Neural crest cell (in vitro differentiated cells): ENCODE measurements at places on chromosomes 7 and 10. TPM values are rescaled to one million over a fixed set of nuclear protein-coding genes. Genes with fewer than 3 reads are reported as not detected.

SHLD2 gene
- total RNA-seq, result 26.9 and 28.3 TPM in 2 replicates

PON1 gene
- not detected in 2 replicates for total RNA-seq

DENND10 gene
- 48.1 and 49.3 TPM in 2 replicates for total RNA-seq

ARHGEF35 gene
- 0.89 and 1.2 TPM in 2 replicates for total RNA-seq

LIPN gene
- total RNA-seq, result not detected in 2 replicates

LAMB1 gene
- total RNA-seq, result 127 and 131 TPM in 2 replicates

GRCh38 chr7:91280604-91281003, 16.4 kb downstream of the FZD1 start:
- no peaks in the 10 kb centered on the region for H3K36me3 ChIP-seq
- peaks cover 22% of the 10 kb centered on the region for H3K4me1 ChIP-seq
- H3K27me3 ChIP-seq, result no peaks in the 10 kb centered on the region
- no peak for DNase-seq
- no peak overlapping the region for H3K27ac ChIP-seq

DNA sequence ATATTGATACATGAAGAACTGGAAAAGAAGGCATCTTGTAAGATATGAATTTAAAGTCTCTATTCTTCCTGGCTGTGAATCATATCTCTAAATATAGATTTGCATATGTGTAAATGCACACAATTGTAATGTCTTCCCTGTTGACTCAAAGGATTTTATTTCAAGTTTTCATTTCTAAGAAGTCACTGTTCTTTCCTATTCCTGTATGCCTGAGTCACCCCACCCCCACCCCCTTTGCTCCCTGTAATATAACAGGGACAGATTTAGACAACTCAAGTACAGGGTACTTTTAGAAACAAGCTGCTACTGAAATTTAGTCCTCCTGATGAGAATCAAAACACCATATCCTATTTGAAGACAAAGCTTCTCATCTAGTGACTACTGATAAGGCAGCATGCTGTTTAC, 43.0 kb upstream of the HECTD2 start:
- no peak overlapping the region for H3K4me3 ChIP-seq
- H3K27ac ChIP-seq, result no peak overlapping the region
- H3K27me3 ChIP-seq, result no peaks in the 10 kb centered on the region
- no peak for DNase-seq

- peak overlapping the region; percentile 57 for H3K27ac ChIP-seq
- H3K27me3 ChIP-seq, result peaks cover 7% of the 10 kb centered on the region
- DNase-seq, result no peak
- H3K36me3 ChIP-seq, result no peaks in the 10 kb centered on the region
- peak overlapping the region; percentile 75 for H3K4me3 ChIP-seq
Observed at GRCh38 chr7:151243408-151244195, 4.9 kb downstream of the SMARCD3 start.

DNA sequence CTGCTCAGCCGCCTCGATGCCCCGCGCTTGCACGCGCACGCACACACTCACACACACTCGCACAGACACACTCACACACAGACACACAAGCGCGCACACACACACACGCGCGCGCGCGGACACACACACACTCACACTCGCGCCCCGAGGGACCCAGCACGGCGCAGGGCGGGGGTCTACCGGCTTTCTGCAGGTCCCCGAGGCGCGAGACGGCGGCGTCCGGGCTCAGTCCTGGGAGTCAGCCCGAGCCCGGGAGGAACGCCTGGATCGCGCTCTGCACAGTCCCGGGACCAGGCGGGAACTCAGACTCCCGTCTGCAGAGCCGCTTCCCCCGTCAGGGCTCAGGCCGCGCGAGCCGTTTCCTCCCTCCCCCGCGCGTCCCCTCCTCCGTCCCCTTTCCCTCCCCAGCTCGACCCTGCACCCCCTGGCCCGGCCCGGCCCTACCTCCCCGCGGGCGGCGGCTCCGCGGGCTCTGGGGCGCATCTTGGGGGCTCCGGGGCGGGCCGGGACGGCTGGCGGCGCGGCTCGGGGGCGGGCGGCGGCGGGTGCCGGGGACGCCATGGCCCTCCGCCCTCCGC, 464 bp downstream of the DENND2A start:
- DNase-seq, result peak; percentile 36
- peak overlapping the region; percentile 99 for H3K4me3 ChIP-seq
- H3K36me3 ChIP-seq, result no peaks in the 10 kb centered on the region
- peaks cover 50% of the 10 kb centered on the region for H3K4me1 ChIP-seq
- H3K27me3 ChIP-seq, result peaks cover 4% of the 10 kb centered on the region

GRCh38 chr7:34022626-34023025, 117.3 kb downstream of the BMPER start:
- no peak for DNase-seq
- no peaks in the 10 kb centered on the region for H3K4me1 ChIP-seq
- no peak overlapping the region for H3K4me3 ChIP-seq
- H3K27me3 ChIP-seq, result no peaks in the 10 kb centered on the region
- no peaks in the 10 kb centered on the region for H3K36me3 ChIP-seq

DNA sequence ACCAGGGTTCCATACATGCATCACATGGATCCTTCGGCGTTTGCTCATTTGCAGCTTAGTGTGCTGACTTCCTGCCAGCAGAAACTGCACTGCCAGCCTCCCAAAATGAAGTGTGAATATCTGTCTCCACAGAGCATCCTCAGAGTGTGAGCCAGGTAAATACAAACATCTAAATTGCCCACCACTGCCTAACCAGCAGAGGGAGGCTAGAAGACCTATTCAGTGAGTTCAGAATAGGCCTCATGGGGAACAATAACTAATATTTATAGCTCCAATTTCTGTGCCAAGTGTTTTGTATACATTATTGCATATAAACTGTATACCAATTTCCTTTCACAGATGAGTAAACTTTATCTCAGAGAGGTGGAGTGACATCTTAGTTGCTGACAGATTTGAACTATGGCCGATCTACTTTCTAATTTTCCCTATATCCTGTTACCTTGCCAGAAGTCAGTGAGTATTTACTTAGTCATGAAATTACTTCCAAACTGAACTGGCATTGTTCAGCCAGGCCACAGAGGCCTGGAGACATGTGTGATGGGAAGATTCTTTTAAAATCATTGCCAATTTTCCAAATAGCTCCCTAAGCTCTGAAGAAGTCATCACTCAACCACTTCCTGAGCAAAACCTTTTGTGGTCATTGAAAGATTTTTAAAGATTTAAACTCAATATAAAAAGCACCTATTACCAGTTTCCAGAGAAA, 926.5 kb upstream of the GHITM start:
- H3K27ac ChIP-seq, result no peak overlapping the region
- H3K4me1 ChIP-seq, result peaks cover 21% of the 10 kb centered on the region
- H3K4me3 ChIP-seq, result no peak overlapping the region
- DNase-seq, result no peak

DNA sequence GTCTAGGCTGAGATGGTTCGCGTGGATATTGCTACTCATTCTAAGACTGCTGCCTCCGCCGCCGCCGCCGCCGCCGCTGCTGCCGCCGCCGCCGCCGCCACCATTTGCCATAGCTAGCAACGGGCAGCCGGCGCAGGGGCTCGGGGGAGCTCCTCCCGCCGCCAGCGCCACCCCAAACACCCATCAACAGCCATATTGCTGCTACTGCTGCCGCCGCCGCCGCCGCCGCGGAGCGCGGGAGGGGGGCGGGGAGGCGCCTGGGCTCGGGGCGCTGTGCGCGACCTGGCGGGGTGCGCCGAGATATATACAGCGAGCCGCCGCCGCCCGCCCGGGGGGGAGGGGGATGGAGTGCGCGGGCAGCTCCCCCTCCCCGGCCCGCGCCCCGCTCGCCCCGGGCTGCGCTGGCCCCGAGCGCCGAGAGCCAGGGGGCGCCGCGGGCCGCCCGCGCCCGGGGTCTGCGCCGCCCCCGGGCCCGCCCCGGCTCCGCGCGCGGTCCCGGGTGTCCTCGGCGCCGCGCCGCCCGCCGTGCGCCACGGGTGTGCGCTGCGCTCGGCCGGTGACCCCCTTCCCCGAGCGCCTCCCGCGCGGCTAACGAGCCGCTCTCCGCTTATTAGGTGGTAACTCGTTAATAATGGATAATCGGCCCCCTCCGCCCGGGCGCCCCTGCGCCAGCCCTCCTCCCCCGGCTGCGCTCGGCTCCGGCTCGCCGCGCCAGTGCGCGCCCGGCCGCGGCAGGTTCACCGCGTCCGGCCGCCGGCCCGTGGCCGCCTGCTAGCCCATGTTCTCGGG, at the start of gene KCNMA1:
Gene KCNMA1 (minus strand): TSS at position 277 of the 789 bp plus-strand sequence.
- H3K4me1 ChIP-seq, result peaks cover 8% of the 10 kb centered on the region
- H3K27me3 ChIP-seq, result peaks cover 85% of the 10 kb centered on the region

- no peaks in the 10 kb centered on the region for H3K4me1 ChIP-seq
- no peak for DNase-seq
- H3K4me3 ChIP-seq, result no peak overlapping the region
- H3K36me3 ChIP-seq, result no peaks in the 10 kb centered on the region
Observed at GRCh38 chr10:46075869-46076268, 29.8 kb upstream of the MSMB start.

DNA sequence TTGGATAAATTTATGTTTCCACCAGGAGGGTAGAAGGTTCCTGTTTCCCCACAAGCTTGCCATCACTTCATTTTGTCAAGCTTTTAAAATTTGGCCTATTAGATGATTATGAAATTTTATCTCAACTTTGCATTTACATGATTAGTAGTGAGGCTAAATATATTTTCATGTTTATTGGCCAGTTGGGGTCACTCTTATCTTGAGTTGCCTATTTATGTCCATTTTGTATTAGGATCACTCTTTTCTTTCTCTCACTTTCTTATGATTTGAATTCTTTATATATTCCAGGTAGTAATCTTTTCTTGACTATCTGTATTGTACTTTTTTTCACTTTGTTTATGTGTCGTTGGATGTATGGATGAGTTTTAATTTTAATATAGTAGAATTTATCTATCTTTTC, 218.6 kb upstream of the SLC26A5 start:
- no peaks in the 10 kb centered on the region for H3K36me3 ChIP-seq
- no peak overlapping the region for H3K4me3 ChIP-seq
- no peak overlapping the region for H3K27ac ChIP-seq
- H3K27me3 ChIP-seq, result peaks cover 9% of the 10 kb centered on the region
- no peaks in the 10 kb centered on the region for H3K4me1 ChIP-seq

DNA sequence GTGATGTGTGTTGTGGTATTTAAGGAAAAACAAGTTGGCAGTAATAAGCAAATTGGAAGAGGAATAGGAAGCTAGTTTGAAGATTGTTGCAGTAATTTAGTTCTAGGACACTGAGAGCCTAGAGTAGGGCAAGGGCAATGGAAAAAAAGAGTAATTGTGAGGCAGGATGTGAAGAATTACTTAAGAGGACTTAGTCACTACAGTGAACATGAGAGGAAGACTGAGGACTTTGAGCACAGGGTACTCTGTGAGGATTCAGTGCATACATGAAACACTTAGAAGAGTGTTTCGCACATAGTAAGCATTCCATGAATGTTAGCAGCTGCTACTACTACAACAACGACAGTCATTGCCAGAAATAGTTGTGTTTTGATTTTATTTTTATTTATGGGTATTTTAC, 30.9 kb upstream of the DKK1 start:
- H3K36me3 ChIP-seq, result no peaks in the 10 kb centered on the region
- no peaks in the 10 kb centered on the region for H3K27me3 ChIP-seq
- H3K27ac ChIP-seq, result no peak overlapping the region
- DNase-seq, result no peak
- no peak overlapping the region for H3K4me3 ChIP-seq
- H3K4me1 ChIP-seq, result no peaks in the 10 kb centered on the region

DNA sequence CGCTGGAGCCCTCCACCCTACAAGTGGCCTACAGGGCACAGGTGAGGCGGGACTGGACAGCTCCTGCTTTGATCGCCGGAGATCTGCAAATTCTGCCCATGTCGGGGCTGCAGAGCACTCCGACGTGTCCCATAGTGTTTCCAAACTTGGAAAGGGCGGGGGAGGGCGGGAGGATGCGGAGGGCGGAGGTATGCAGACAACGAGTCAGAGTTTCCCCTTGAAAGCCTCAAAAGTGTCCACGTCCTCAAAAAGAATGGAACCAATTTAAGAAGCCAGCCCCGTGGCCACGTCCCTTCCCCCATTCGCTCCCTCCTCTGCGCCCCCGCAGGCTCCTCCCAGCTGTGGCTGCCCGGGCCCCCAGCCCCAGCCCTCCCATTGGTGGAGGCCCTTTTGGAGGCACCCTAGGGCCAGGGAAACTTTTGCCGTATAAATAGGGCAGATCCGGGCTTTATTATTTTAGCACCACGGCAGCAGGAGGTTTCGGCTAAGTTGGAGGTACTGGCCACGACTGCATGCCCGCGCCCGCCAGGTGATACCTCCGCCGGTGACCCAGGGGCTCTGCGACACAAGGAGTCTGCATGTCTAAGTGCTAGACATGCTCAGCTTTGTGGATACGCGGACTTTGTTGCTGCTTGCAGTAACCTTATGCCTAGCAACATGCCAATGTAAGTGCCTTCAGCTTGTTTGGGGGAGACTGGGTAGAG, at the start of gene COL1A2:
Gene COL1A2 (plus strand): TSS at position 459 of the 704 bp plus-strand sequence. CDS start 137 bp downstream, at position 596.
- peaks cover 47% of the 10 kb centered on the region for H3K4me1 ChIP-seq
- peak within 1 kb of the TSS; percentile 88 for H3K27ac ChIP-seq
- peak; percentile 38 for DNase-seq
- peak within 1 kb of the TSS; percentile 91 for H3K4me3 ChIP-seq

- H3K4me1 ChIP-seq, result peaks cover 38% of the 10 kb centered on the region
- peaks cover 8% of the 10 kb centered on the region for H3K36me3 ChIP-seq
- H3K27ac ChIP-seq, result no peak overlapping the region
- DNase-seq, result no peak
- H3K27me3 ChIP-seq, result no peaks in the 10 kb centered on the region
Observed at GRCh38 chr7:70701991-70702390, 430.0 kb upstream of the GALNT17 start.

GRCh38 chr10:127919418-127920271, 12.7 kb downstream of the PTPRE start:
- no peak overlapping the region for H3K27ac ChIP-seq
- no peak for DNase-seq
- no peaks in the 10 kb centered on the region for H3K36me3 ChIP-seq

DNA sequence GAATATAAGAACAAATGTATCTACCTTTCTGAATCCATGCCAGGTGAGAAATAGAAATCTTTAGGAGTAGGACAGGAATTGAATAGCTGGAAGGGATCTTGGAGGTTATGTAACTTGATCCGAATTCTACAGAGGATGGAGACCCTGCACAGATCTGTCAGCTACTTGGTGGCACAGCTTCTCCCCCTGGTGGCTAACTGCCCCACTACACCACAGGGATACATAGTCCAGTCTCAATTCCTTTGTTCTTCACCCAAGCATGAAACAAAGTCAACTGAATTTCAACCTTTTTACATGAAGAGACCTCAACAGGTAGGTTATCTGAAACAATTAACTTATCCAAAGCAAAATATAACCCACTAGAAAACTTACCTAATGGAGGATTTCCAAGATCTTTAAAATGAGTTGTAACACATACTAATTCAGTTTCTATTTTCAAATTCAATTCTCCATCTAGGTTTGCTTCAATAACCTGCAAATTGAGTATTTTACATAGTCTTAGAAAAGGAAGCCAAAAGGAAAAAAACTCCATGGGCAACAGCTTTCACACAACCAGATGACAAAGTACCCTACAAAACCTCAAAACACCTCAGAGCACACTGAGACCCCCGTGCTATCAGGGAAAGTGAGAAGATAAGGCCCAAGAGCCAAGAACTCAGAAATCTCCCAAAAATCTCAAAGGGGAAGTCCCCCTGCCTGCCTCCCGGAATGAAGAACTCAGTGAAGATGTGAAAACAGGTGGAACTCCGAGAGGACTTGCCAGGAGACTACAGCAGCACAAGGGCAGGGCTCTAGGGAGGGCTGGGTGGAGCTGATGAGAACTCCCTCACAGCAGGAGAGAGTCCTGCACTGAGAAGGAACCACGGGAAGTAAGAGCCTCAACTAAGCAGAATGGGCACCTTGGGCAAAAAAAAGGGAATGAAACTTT, 10.3 kb downstream of the HUS1 start:
- no peaks in the 10 kb centered on the region for H3K27me3 ChIP-seq
- peaks cover 11% of the 10 kb centered on the region for H3K4me1 ChIP-seq
- no peak overlapping the region for H3K4me3 ChIP-seq
- H3K27ac ChIP-seq, result peak overlapping the region; percentile 46

- H3K4me1 ChIP-seq, result peaks cover 10% of the 10 kb centered on the region
- peak overlapping the region; percentile 15 for H3K4me3 ChIP-seq
- no peak overlapping the region for H3K27ac ChIP-seq
- H3K27me3 ChIP-seq, result no peaks in the 10 kb centered on the region
- DNase-seq, result no peak
Observed at GRCh38 chr7:143892527-143893300, 9.3 kb downstream of the TCAF1 start.
